ENCODE measurements at places on chromosomes 16 and 17. TPM values are rescaled to one million over a fixed set of nuclear protein-coding genes. Genes with fewer than 3 reads are reported as not detected.

DNA sequence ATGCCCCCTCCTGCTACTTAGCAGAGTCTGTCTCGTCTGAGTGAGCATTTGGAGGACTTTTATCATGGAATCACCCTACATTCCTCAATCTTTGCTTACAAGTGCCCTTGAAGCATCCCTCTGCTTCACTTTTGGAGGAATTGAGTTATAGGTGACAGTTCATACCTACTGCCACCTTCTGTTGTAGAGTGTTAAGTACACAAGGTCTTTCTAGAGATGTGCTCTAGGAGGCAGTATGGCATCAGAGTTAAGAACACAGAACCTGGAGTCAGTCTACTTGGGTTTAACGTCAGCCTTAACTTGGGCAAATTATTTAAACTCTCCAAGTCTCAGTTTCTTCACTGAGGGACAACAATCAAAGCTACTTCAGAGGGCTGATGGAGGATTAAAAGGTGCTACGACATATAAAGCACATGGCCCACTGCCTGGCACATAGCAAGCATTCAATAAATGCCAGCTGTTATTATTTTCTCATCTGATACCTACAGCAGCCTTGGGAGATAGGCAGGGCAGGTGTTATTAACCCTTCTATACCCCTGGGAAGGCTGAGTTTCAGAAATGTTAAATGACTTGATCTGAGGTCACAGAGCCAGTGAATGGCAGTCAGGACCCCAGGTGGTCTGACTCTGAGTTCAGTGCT lies 62.2 kb downstream of the UTP18 start:
- H3K36me3 ChIP-seq: peaks cover 4% of the 10 kb centered on the region
- no peak overlapping the region for H3K27ac ChIP-seq
- DNase-seq: no peak
- H3K27me3 ChIP-seq: peaks cover 5% of the 10 kb centered on the region

- H3K36me3 ChIP-seq: peaks cover 25% of the 10 kb centered on the region
- no peak for DNase-seq
- peak overlapping the region; percentile 100 for H3K27ac ChIP-seq
- peaks cover 23% of the 10 kb centered on the region for H3K4me1 ChIP-seq
- peak overlapping the region; percentile 100 for H3K4me3 ChIP-seq
Measured at GRCh38 chr17:29294580-29294900, 592 bp upstream of the NUFIP2 start.

- H3K27ac ChIP-seq: no peak overlapping the region
- H3K27me3 ChIP-seq: peaks cover 4% of the 10 kb centered on the region
- peaks cover 13% of the 10 kb centered on the region for H3K4me1 ChIP-seq
- no peak overlapping the region for H3K4me3 ChIP-seq
Measured at GRCh38 chr17:2955931-2956582, 107.3 kb downstream of the OR1D5 start.

DNA sequence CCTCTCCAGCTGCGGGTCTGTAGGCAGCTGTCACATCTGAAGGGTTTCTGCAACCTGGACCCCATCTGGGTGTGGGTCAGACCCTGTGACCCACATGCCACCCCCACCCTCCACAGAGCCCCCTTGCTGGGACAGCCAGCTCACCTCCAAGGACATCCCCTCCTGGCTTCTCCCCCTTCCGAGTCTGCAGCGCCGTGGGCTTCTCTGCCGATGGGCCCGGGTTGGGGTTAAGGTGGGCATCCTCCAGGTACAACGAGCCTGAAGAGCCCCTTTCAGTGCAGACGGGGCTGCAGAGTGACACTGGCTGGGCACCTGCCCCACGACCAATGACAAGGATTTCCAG lies 28.9 kb downstream of the OR1D5 start:
- no peaks in the 10 kb centered on the region for H3K36me3 ChIP-seq
- H3K27ac ChIP-seq: no peak overlapping the region
- no peak for DNase-seq
- peaks cover 4% of the 10 kb centered on the region for H3K27me3 ChIP-seq

DNA sequence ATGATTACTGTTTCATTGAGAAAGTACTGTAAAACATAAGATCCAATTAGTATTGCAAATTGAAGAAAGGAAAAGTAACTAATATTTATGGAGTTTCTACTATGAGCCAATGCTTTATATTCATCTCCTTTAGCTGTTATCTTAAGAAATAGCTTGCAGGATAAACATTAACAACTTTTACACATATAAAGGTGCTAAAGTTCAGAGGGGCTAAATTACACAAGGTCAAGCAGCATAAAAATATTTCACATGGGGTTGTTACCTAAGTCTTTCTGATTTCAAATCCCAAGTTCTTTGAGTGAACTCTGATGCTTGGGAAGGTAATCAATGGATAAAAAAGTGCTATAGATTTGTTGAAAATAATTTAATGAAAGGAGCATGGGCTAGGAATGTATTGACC lies 765.5 kb downstream of the CDH8 start:
- no peak for DNase-seq
- H3K36me3 ChIP-seq: no peaks in the 10 kb centered on the region
- H3K4me1 ChIP-seq: no peaks in the 10 kb centered on the region
- H3K27me3 ChIP-seq: no peaks in the 10 kb centered on the region

Gene SMIM5
- total RNA-seq: 0.25 TPM

Gene SLC43A2
- total RNA-seq: 5.6 TPM

All from activated CD8-positive, alpha-beta T cell treated with anti-CD3 and anti-CD28 coated beads for 36 hours (primary cell).